Posterior cingulate gyrus (tissue), 11 donors: ENCODE measurements at places on chromosomes 7 and 10.

- DNase-seq, result no peak
These were observed 705.0 kb downstream of the PARD3 start for GRCh38 chr10:34109952-34110702.

DNA sequence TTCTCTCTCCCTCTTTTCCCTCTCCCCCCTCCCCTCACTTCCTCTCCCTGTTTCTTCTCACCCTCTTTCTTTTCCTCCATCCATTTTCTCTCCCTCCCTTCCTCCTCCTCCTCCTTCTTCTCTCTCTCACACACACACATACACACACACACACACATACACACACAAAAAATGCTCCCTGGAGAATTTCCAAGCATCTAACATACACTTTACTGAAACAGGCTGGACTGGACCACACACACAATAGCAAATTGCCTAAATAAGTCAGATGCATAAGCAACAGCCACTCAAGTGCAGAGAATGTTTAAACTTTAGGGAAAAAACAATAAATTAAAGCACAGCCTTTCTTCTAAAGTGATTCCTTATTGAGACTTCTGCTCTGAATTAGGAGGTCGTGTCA, 267.7 kb downstream of the FGFR2 start:
- DNase-seq, result no peak

DNA sequence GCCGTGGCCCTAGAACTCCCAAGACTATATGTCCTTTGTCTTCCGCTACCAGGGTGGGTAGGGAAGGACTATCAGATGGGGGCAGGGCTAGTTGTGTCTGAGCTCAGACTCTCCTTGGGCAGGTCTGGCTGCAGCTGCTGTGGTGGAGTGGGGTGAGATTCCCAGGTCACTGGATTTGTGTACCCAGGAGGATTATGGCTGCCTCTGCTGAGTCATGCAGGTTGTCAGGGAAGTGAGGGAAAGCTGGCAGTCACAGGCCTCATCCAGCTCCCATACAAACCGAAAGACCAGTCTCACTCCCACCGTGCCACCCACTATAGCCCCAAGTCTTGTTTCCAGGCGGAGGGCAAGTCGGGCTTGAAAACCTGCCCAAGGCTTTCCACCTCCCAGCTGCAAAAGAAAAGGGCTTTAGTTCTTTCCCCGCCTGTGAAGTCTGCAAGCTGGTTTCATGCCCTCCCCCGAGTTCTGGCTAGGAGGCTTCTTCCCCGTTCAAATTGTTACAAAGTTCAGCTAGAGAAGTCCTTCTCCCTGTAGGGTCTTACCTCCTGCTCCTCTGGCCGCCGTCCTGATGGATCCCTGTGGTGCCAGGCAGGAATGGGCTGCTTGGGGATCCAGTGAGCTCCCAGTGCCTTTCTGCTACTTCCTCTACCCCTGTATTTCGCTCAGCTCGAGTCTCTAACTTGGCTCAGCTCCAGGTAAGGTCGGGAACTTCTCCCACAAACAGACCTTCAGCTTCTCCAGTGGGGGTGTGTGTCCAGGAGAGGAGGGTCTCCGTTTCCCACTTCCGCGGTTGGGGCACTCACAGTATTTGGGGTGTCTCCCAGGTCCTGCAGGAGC, 106.8 kb upstream of the FGL2 start:
- DNase-seq, result no peak

GRCh38 chr7:14305233-14305866, 315.9 kb upstream of the ETV1 start:
- DNase-seq, result no peak

DNA sequence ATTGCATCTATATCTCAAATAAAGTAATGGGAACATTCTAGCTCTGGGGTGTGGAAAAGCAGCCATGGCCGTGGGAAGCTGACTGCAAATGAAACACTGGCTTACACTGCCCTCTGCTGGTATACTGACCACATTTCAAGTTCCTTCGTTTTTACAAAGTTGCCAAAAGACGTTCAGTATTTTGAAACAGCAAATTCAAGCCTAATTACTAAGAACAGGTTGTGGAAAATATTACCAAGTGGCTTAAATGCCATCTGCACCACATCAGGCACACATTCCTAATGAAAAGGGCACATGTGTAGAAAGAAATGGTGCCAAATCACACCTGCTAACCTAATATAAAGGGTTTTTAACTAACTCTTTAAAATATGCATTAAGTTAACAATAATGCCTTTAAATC, 83.9 kb downstream of the JAZF1 start:
- peak; percentile 52 for DNase-seq

- DNase-seq, result peak; percentile 7
These were observed 29.1 kb downstream of the GPRIN2 start for GRCh38 chr10:46527241-46527811.

GRCh38 chr7:130887182-130887956, 153.4 kb upstream of the KLF14 start:
- no peak for DNase-seq

DNA sequence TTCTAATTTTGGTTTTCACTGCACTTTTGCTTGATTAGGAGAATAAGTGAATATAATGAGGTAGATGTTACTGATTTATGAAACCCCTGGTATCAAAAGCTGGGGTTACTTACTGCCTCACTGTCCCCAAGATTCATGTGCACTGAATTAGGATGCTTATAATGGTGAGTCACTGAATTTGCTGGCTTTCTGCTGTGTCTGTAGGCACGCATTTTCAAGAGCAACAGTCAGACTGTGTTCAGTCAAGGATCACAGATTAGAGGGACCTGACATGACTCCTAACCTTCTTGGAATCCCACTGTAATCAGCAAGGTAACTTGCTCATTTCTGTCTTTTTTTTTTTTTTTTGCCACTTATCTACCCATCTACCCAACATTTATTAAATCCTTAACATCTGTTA, 59.7 kb downstream of the GPR85 start:
- DNase-seq, result no peak

DNA sequence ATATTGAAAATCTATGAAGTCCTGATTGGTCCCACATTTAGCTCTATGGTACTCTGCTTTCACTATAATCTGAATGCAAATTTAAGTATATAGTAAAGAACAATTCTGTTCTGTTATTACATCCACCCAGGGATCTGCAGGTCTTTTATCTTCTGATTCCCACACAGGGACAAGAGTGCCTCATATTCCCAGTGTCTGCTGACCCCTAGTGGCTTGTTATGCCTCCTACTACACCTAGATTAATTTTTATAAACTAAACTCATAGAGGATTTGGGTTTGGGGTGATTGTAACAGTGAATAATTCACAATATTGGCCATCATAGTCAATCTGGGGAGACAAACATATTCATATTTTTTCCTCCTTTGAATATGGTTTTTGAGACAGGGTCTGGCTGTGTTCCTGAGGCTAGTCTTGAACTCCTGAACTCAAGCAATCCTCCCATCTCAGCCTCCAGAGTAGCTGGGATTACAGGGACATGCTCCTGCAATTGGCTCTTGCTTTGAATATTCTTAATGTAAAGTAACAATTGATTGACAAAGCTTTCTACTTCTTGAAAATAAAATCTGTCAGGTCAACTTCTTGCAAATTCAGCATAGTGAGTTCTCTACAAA, 282.1 kb downstream of the KCND2 start:
- DNase-seq, result peak; percentile 33
